ENCODE measurements at places on chromosomes 5 and 9. TPM values are rescaled to one million over a fixed set of nuclear protein-coding genes. Genes with fewer than 3 reads are reported as not detected.

- no peak overlapping the region for H3K27ac ChIP-seq
- H3K4me1 ChIP-seq, result no peaks in the 10 kb centered on the region
- H3K27me3 ChIP-seq, result no peaks in the 10 kb centered on the region
- no peaks in the 10 kb centered on the region for H3K36me3 ChIP-seq
- H3K4me3 ChIP-seq, result no peak overlapping the region
Observed at GRCh38 chr9:119868694-119869093, 499.5 kb upstream of the BRINP1 start.

DNA sequence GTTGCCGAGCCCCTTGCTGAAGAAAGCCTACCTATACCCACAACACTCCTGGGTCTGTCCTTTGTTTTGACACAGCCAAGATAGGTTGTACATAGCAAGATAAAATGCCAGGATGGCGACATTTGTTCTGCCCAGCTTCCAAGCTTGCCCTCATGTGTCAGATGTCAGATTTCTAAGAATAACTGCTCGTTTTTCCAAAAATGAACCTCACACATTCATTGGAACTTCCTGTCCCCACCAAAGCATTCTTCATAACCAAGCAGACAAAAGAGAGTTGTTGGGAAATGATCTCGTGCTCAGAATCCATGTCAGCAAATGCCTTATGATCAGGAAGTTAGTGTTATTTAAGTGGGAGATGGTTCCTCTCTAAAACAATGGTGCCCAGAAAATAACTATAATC lies 210.1 kb downstream of the ZNF608 start:
- H3K27me3 ChIP-seq, result no peaks in the 10 kb centered on the region
- H3K4me1 ChIP-seq, result no peaks in the 10 kb centered on the region
- no peaks in the 10 kb centered on the region for H3K36me3 ChIP-seq
- no peak overlapping the region for H3K27ac ChIP-seq
- no peak for DNase-seq

DNA sequence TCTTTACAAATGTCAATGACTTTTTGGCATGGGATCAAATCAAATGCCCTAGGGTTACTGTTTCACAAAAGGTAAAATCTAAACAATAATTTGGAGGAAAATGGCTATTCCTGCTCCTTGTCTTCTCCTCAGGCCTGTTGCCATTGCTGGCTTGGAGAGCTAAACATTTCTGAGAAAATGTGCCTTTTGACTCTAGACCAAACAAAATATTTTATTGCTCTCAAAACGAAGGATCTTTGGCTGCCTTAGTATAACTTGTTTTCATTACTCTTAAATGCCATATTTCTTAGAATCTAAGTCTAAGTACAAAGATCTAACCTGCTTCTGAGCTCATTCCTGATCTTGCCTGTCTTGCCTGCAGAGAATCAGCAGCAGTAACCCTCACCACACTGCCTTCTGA lies 116.6 kb downstream of the MUSK start:
- no peak overlapping the region for H3K27ac ChIP-seq
- no peak overlapping the region for H3K4me3 ChIP-seq
- no peaks in the 10 kb centered on the region for H3K4me1 ChIP-seq
- no peak for DNase-seq

The ZNF189 gene
- total RNA-seq, result 9.2 TPM

- peaks cover 4% of the 10 kb centered on the region for H3K4me1 ChIP-seq
- no peak for DNase-seq
- H3K36me3 ChIP-seq, result peaks cover 21% of the 10 kb centered on the region
- H3K4me3 ChIP-seq, result no peak overlapping the region
- no peaks in the 10 kb centered on the region for H3K27me3 ChIP-seq
Observed at GRCh38 chr5:78958672-78959445, 26.3 kb downstream of the ARSB start.

The PCDHGA3 gene
- total RNA-seq, result 0.15 TPM

The COL23A1 gene
- 0.19 TPM for total RNA-seq

The ITK gene
- 215 TPM for total RNA-seq

DNA sequence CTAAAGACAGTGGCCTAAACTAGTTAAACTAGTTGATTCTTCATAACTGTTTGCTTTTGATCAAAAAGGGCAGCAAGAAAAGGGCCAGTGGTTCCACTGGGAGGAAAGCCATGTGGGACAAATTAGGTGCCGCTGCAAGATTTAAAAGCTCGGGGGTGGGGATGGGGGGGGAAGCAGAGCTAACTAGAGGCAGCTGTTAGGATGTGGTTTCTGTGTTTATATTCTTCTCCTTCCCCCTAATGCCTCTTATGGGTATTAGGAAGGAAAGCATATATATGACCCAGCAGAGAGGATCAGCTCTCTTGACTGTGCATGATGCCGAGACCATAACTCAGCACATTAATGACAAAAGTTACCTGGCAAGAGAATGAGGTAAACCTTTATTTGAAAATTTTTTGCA lies 65.7 kb downstream of the EFNA5 start:
- no peak overlapping the region for H3K27ac ChIP-seq
- DNase-seq, result no peak
- H3K4me3 ChIP-seq, result no peak overlapping the region
- no peaks in the 10 kb centered on the region for H3K36me3 ChIP-seq

The DHFR gene
- 76.9 TPM for total RNA-seq

The C9 gene
- total RNA-seq, result not detected

DNA sequence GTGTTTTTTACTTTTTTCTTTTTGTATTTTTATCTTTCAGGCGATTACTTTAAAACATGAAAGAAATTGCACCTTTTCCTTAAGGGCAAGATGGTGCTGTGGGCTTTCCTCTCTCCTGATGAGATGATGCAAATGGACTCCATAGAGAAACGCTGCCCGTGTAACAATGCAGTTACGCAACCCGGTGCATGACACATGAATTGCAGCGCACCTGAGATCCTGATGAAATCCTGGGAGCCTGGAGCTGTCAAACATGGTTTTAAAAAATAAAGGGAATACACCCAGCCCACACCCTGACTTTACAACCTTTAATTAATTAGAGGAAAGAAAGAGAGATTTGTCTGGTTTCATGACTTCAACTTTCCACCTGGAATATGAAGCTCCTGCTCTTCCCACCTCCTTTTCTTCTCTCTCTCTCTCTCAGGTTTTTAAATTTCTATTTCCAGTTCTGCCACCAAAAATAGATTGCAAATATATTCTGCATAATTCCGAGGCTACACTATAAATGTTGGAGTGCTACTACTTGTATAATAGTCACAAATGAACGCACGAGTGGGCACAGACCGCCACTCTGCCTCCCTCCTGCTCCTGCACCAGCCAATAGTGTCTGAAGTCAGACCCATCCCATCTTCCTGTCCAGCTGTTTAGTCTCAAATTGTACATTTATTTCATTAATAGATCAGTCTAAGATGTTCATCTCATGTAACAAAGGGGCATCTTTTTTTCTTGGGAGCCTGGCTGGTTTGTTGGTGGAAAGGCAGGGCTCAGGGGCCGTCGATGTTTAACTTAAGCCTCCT lies 179.1 kb downstream of the AUH start:
- peaks cover 11% of the 10 kb centered on the region for H3K36me3 ChIP-seq
- H3K27me3 ChIP-seq, result no peaks in the 10 kb centered on the region
- no peak for DNase-seq
- no peak overlapping the region for H3K4me3 ChIP-seq
- H3K4me1 ChIP-seq, result peaks cover 40% of the 10 kb centered on the region

The PCDHA9 gene
- not detected for total RNA-seq

The SPEF2 gene
- 14.1 TPM for total RNA-seq

GRCh38 chr5:96006291-96006690 lies 44.6 kb upstream of the ELL2 start:
- no peak overlapping the region for H3K27ac ChIP-seq
- no peaks in the 10 kb centered on the region for H3K36me3 ChIP-seq
- no peaks in the 10 kb centered on the region for H3K4me1 ChIP-seq
- no peak for DNase-seq
- no peak overlapping the region for H3K4me3 ChIP-seq

The TAF11L5 gene
- not detected for total RNA-seq

GRCh38 chr9:88817628-88818027 lies 173.6 kb upstream of the S1PR3 start:
- H3K36me3 ChIP-seq, result no peaks in the 10 kb centered on the region
- H3K4me3 ChIP-seq, result no peak overlapping the region
- no peak for DNase-seq

The KIF4B gene
- not detected for total RNA-seq

The FYB1 gene
- total RNA-seq, result 198 TPM
